ENCODE measurements at places on chromosomes 16 and 17.

GRCh38 chr17:74920642-74921025 lies 2.4 kb downstream of the USH1G start:
- no peak for DNase-seq

- no peak for DNase-seq
These were observed 2.6 kb downstream of the STAC2 start for GRCh38 chr17:39222866-39223834.

DNA sequence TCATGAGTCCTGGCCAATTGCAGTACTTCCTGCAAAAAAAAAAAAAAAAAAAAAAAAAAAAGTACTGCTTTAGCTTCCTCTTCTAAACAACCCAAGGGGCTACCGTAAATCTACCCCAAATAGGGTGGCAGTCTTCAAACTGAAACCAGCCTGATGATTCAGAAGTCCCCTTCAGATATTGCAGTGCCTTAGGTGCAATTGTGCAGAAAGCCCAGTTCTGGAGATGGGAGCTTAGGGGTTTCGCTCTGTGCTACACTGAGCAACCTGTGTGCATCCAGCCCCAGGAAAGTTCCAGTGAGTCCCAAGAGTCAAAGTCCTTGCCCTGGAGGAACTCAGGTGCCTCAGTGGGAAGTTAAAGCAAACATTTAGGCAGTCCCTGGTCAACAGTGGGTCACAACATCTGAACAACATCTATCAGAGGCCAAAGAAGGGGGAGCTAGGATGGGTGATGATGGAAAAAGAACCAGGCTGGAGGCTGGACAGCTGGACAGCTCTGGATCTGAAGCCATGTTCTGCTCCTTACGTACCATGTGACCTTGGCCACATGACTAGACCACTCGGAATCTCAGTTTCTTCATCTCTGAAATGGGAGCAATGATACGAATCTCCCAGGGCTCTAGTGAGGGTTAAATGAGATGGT lies 6.7 kb upstream of the CIITA start:
- no peak for DNase-seq

DNA sequence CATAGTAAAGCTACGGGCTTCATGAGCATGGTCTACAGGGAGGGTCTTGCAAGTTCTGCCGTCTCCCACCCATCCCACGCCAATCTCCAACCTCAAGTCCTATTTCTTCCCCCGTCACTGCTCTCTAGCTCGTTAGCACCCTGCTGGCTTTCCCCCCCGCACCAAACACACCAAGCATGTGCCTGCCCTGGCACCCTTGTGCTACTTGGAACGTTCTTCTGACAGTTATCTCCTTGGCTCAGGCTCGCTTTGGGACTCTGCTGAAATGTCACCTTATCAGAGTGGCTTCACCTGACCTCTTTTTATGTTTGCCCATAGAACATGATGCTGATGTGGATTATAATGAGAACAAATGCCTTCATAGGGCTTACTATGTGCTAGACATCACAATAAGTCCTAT lies 21.9 kb downstream of the GLYR1 start:
- DNase-seq = no peak

DNA sequence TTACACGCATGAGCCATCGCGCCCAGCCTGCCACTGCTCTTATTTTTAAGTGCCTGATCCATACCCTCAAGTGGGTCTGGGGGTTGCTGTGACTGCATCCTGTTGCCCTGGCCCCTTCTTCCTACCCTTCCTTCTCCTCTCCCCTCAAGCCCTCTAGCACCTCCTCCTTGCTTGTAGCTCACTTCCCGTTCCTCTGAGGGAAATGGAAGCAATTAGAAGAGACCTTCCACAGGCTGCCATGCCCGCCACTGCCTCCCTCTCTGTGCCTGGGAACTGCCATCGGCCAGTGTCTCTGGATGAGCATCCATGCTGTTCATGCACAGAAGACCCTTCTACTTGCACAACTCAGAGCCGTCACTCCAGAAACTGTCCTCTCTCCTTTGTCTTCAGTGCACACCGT lies 10.6 kb upstream of the TFAP4 start:
- no peak for DNase-seq

DNA sequence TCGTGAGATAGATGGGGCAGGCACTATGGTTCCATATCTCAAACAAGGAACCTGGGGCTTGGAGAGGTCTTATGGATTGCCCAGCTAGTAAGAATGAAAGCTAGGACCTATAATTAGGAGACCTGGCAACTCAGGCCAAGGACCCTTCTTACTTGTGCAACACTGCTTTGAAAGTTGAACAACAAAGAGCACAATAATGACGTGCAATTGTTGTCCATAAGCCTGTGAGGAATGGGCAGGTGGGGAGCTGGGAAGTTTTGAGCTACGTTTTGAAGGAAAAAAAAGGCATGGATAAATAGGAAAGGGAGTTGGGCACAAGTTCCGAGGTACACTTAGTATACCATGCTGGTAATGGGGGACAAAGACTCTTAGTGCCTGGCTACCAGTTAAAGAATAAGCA lies 104.3 kb downstream of the HS3ST3B1 start:
- DNase-seq = no peak

- DNase-seq = no peak
These were observed 5.5 kb upstream of the FAM20A start for GRCh38 chr17:68606451-68607307.

DNA sequence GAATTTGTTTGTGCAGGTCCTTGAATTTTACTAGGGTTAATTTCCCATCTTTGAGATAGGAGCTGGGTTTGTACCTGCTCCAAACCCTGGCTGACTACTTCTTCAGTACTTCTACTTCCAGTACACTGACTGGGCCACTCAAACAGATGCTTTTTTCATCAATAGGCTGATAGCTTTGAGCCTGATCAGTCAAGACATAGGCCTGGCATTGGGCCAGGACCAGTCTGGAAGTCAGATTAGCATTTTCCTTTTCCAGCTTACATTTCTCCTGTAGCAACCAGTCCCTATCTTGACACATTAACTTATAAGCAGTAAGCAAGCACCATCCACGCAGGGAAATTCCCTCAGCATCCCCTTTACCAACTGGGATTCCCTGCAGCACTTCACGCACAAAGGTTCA lies 7.5 kb upstream of the TMEM101 start:
- no peak for DNase-seq

DNA sequence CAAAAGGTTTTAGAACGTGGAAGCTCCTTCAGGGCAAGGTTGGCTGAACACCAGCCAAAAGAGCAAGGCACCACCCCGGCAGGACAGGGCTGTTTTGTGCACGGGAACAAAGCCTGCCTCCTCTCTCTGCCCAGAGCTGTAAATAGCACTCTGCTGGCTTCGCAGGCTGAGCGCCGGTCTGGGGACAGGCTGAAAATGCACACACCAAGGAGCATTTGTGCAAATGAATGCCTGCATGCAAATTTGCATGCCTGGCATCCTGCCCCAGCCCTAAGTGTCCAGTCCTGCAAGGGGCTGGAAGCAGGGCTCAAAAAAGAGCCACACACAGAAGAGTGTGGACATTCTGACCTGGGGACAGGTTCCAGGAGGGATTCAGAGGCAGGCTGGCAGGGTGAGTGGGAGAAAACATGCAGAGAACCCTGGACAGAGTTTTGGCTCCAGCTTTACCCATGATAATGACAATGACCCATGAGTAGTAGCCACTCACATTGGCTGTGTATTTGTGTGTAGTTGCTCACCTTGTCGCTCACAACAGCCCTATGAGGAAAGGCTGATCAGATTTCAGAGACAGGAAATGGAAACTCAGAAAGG lies 11.7 kb downstream of the ABAT start:
- no peak for DNase-seq

DNA sequence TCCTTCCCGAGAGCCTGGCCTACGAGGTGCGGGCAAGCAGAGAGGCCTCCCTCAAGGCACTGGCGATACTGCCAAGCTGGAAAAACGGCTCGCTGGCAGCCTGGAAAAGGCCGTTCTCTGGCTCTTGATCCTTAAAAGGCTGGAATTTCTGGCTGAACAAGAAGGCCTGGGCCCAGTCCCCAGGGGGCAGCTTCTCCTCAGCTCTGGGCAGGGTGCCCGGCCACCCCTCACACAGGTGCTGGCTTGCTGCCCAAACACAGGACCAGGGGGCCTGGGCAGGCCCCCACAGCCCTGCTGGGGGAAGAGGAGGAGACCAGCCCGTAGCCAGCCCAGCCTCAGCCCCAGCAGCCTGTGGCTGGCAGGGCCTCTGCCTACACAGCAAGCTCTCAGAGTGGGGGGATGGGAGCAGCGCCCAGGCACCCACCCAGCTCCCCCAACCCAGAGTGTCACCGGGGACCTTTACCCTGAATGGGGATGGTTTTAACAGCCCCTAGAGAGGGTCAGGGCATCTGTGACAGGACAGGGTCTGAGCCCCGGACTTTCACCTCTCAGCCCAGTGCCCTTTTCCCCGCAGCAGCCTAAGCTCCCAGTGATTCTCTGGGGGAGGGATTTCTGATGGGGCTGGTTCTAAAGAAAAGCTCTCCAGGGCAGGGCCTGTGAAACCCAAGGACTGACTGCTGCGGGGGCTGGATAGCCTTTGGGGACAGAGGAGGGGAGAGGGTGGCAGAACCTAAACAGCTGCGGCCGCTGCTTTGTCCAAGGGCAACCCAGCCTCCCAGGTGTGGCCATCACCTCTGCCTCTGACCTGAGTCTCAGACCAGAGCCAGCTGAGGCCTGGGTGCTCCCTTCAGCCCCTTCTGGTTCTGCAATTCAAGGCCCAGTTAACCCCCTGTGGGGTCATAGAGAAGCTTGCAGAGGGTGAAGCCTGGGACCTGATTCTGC lies 38.6 kb upstream of the TOB1 start:
- no peak for DNase-seq

DNA sequence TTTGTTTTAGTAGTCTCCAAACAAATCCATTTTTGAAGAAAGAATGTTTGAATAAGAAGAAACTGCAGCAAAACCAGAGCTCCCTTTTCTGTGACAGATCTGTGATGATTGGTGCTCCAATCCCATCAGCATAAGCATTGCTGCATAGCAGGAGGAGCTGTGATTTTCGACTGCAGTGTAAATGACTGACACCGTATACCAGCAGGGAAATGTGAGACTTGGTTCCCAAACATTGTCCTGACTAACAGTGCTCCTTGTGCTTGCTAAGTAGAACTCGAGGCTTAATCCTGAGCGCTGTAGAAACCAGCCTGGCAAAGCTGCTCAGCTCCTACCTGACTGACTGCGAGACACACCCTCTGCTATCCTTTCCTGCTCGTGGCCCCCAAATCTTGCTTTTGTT lies 57.2 kb downstream of the NUP93 start:
- DNase-seq = no peak

GRCh38 chr17:67534941-67535340 lies 157.9 kb downstream of the PITPNC1 start:
- DNase-seq = no peak

DNA sequence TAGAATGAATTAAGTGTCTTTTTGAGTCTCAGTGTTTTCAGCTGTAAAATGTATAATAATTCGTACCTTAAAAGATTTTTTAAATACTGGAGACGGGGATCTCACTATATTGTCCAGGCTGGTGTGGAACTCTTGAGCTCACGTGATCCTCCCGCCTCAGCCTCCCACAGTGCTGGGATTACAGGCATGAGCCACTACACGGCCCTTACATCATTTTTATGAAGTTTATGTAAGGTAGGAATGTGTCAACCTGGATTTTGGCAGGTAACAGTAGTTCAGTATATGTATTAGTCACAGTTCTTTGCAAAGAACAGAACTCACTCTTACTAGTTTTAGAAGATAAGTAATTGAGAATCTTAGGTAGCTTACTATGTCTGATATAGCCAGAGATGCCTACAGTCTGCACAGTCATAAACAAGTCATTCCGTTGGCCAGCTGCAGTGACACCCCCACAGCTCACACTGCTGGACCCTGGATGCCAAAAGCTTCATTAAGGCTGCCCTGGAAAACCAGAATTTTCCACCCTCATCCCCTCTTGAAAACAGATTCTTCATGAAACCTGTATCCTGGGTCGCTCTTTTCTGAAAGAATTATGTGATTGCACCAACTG lies 583 bp upstream of the COX6A2 start:
- no peak for DNase-seq

DNA sequence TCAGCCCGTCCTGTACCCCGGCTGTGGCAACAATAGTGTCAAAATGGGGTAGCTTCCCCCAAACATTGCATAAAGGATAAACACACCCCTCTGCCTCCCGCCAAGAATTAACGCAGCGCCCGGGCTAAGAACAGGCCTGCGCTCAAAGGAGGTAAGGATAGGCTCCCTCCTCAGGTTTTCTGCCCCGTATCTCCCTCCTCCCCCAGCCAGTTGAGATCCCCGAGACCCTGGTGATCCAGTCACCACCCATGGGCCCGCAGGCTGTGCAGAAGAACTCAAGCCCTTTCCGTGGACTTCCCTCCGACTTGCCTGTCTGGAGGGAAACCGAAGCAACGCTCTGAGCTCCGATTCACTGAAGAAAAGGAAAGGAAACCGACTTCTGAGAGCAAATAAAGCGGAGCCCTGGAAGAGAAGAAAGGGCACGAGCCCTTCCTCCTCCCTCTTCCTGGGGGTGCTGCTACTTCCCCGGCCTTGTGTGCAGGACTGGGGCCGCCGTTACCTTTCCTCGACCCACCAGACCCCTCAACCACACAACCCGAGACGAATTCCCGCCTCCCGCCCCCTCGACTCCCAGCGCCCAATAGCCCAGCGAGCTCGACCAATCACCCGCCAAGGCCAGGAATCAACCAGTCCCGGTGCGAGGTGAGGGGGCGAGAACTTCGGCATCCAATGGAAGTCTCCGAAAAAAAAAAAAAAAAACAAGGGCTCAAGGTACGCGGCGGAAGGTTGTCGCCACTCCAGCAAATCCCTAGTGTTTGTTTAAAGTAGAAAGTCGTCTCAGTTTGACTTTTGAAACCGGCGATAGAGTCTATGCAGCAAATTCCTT lies at the start of gene BRIP1:
Gene BRIP1, minus strand, starts transcription at position 554 of the 826 bp plus-strand sequence. CDS start 1,989 bp downstream, outside the sequence.
- peak; percentile 96 for DNase-seq

GRCh38 chr16:77564791-77565390 lies 130.1 kb upstream of the ADAMTS18 start:
- no peak for DNase-seq

DNA sequence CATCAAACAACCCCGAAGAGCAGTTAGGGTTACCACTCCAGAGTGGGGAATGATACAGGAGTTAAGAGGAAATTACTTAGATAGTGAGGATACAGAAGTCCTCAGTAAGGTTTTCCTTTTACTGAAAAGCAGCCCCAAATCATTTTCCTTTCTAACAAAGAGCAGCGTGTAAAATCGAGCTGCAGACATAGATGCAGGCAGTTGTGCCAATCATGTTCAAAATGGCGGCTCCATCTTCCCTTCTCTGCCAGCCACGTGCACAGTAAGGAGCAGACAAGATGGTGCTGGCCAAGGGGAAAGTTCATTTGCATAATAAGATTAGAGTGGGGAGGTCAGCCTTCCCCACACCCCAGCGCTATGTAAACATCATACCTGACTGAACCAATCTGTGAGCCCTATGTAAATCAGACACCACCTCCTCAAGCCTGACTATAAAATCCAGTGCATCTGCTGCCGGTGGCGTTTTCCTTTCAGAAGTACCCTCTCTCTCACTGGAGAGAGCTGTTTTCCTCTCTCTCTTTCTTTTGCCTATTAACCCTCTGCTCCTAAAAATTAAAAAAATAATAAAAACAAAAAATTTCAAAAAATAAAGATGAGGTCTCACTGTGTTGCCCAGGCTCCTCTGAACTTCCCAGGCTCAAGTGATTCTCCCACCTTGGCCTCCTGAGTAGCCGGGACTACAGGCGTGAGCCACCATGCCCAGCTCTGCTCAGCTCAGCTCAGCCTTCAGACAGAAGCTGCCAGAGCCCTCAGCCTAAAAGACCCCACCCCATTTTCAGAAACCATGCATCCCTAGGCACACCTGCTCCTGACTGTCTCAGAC lies 2.6 kb upstream of the SRL start:
- no peak for DNase-seq

- no peak for DNase-seq
These were observed 87.0 kb downstream of the GNAO1 start for GRCh38 chr16:56278196-56278855.

GRCh38 chr17:32914181-32914580 lies 13.8 kb upstream of the TMEM98 start:
- no peak for DNase-seq

Measured in suprapubic skin (tissue), 4 donors.